ENCODE measurements at places on chromosomes 1 and 21.

- no peak for DNase-seq
These were observed 20.5 kb upstream of the PDC start for GRCh38 chr1:186481303-186481888.

- DNase-seq: no peak
These were observed 32.5 kb downstream of the PEX14 start for GRCh38 chr1:10507111-10507879.

DNA sequence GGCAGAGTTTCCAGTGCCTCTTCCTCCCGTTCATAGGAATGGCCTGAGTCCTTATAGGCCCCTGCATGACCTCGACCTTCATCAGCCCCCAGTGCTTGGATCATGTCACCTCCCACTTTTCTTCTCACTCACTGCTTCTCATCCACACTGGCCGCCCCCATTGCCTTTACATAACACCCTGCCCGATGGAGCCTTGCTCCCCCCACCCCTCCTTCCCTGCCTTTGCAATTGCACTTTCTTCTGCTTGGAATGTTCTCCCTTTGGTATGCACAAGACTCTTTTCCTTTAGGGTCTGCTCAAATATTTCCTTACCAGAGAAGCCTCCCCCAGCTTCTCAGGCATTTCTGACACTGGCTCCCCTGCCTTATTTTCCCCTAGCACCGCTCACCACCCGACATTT, 125.2 kb upstream of the KCNJ6 start:
- DNase-seq: no peak

DNA sequence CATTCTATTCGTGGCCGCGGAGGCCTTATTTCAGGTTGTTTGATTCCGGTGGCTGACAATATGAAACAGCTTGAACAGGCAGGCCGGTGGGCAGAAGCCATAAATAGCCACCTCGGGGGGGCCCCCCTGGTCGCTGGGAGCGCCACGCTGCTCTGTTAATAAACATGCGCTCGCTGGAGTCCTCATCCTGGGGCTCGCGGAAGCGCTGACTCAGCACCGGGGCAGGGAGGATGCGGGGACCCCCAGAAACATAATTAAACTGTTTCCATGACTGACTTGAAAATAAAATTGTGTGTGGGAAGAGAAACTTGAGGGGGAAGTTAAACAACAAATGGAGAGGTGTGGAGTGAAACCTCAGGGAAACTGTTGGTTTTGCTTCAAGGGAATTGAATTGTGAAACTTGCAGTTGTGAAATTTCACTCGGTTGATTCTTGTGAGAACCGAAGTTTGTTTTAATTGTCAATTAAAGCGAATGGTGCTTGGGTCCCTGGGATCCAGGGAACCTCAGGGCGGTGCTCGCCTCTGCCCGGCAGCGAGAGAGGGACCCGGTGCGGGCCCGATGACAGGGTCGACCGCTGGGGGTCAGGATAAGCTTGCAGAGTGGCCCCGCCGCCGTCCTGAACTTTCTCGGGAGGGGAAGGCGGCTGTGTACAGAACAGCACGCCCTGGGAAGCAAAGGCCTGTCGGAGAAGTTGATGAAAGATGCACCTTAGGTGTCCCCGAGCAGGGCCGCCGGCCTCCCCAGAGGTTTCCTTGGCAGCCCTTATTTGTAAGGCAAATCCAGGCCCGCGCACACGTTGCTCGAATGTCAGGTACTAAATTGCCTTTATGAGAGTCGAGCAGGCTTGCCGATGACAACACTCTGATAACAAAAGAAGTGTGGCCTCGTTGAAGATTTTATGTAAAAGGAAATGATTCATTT, 176.9 kb upstream of the LMO4 start:
- no peak for DNase-seq

DNA sequence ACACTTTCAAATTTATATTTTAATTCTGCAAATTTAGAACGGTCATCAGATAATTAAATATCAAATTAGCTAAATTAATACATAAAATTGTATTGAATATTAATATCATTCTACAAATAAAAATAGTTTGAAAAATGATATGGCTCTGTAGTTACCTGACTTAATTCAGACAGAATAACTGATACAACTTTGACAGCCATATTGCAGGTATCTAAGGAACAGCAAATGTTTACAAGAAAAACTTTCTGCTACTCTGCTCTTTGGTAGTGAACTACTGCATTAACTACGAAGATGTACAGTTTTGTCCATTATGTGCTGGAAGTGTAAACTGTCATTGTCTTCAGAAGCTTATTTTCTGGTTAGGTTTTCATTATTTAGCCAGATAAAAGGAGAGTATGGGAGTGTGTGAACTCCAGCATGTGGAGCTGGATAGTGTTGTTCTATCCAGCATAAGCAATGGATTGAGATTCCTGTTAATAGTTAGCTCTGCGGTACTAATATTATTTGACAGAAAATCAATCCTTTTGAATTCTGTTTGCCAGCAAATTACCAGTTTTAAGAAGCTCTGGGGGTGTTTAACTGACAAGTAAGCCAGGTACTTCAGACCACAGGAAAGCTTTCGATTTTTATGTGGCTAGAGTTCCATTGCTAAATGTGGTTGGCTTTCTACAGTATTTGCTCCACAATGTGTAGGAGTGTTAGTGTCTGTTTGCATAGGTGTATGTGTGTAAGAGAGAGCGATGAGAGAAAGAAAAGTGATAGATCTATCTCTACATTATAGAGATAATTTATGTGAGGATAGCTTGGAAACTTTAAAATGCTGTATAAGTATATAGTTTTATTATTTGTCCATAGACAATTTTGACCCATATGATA, 247.9 kb downstream of the GRIK1 start:
- DNase-seq: no peak

- no peak for DNase-seq
These were observed 1.1 kb upstream of the RCAN3 start for GRCh38 chr1:24501371-24502064.

DNA sequence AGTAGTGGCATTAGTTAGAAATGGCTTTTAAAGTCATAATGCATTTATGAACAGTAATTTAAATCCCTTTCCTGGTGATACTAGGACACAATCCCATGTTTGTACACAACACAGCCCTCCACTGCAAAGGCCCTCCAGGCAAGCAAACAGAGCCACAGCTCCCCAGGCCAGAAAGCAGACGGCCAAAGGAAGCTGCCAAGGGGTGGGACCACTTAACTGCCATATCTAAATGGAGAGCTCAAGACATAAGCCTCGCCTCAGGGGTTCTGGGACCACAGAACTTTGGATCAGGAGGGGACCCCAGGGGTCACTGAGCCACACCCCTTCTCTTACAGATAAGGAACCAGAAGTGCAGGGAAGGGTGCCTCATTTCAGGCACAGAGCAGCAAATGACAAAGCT, 189.7 kb downstream of the KCNH1 start:
- DNase-seq: no peak

- DNase-seq: no peak
These were observed 21.4 kb downstream of the RPS6KA1 start for GRCh38 chr1:26550946-26551345.

DNA sequence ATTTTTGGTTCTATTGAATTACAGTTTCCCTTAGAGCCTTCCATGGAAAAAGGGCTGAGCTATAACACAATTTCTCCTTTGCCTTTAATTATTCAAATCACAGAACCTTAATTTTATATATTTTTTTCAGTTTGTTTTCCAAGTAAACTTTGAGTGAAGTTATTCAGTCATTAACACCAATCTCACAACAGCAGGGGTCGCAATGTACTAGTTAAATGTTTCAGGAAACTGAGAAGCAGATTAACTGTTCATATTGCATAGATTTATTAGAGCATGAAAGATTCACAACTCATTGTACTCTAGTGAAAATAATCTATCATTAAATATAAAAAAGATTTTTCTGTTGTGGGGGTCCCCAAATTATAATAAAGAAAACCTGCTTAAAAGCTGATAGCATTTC, 64.1 kb downstream of the KIFAP3 start:
- DNase-seq: no peak

All from activated CD8-positive, alpha-beta memory T cell treated with anti-CD3 and anti-CD28 coated beads for 1 hour (primary cell).